Smooth muscle cell of trachea (primary cell): ENCODE measurements at places on chromosomes 11 and 22. TPM values are rescaled to one million over a fixed set of nuclear protein-coding genes. Genes with fewer than 3 reads are reported as not detected.

Gene MMP3
- 9.5 and 13.4 TPM in 2 replicates for total RNA-seq

Gene C11orf42
- not detected in 2 replicates for total RNA-seq

Gene FOLR3
- total RNA-seq, result 1.3 and 1.8 TPM in 2 replicates

Gene UPB1
- not detected in 2 replicates for total RNA-seq

Gene OR8G5
- not detected in 2 replicates for total RNA-seq

Gene PKDREJ
- total RNA-seq, result under 0.01 TPM in 1 of 2 replicates, not detected in the other

Gene ARVCF
- 10.3 and 16.4 TPM in 2 replicates for total RNA-seq

Gene DUSP8
- 0.33 and 0.87 TPM in 2 replicates for total RNA-seq

Gene SUSD2
- 2.6 and 7.4 TPM in 2 replicates for total RNA-seq

Gene PRRG4
- under 0.01 and 0.15 TPM in 2 replicates for total RNA-seq

Gene SCN3B
- total RNA-seq, result under 0.01 TPM in 1 of 2 replicates, not detected in the other

Gene TST
- 23.7 and 26.8 TPM in 2 replicates for total RNA-seq
